ENCODE measurements at places on chromosomes 4 and X.

DNA sequence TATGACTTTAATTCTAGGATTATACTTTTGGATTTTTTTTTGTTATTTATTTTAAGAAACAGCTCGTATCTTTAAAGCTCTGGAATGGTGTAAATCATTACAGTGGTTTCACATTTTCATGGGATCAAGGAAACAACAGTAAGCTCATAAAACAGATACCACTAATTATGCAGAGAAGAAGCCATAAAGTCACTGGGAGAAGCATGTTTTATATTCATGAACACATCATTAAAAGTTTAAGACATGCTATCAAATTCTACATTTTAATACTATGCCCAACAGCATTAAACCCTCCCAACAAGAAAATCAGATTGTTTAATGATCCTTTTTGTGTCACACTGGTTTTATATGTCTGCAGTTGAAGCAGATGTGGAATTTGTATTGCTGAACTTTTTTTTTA lies 149.9 kb downstream of the FBXO8 start:
- DNase-seq: no peak

DNA sequence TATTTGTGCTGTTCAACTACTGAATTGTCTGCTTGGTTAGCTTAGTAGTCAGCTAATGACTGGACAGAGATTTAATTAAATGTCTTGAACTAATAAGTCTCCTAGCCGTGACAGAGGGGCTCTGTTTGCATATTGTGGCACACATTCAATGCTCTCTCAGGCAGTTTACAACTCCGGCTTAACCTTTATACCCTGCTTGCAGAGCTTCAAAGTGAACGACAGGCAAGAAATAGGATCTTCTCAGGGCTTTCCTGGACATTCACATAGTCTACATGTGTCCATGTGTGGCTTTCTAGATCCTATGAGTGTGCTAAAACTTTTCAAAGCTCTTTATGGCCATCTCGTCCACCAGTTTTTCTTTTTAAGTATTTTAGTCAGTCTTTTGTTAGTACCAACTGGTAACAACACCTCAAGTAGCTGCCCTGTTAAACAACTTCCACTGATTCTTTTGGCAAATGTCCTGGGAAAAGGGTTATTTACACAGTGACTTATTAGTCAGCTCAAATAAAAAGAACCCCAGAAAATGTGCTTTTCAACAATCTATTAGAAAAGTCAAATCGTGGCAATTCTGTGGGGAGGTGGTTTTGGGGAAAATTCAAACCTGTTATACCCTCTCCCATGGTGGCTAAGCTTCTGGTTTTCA lies 28.6 kb downstream of the OR13H1 start:
- DNase-seq: no peak

GRCh38 chr4:105137121-105137875 lies 9.4 kb upstream of the TET2 start:
- no peak for DNase-seq

DNA sequence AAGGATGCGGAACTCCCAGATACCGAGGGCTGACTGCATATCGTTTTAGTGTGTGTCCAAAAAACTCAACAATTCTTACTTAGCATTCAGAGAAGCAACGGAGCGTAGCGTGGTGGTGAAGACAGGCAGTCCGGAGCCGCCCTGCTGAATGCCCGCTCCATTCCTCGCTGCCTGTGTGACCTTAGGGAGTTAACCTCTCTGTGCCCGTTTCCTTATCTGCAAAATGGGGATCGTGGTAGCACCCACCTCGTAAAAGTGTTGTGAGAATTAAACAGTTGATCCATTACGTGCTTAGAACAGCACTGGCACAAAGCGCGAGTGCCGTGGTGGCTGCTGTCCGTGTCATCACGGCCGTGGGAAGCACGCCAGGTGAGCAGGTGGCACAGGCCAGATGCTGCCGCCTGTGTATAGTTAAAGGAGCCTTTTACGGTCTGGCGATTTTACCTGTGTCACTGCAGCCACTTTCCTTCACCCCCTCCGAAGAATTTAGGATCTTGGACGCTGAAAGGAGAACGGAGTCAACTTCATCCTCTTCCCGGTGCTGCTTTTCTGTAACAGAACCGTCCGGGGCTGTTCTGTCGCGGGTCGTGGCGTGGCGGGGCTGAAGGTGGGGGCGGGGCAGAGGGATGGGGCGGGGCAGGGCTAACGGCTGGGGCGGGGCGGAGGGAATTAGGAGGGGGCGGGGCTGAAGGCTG lies 885 bp downstream of the CCDC110 start:
- DNase-seq: no peak

DNA sequence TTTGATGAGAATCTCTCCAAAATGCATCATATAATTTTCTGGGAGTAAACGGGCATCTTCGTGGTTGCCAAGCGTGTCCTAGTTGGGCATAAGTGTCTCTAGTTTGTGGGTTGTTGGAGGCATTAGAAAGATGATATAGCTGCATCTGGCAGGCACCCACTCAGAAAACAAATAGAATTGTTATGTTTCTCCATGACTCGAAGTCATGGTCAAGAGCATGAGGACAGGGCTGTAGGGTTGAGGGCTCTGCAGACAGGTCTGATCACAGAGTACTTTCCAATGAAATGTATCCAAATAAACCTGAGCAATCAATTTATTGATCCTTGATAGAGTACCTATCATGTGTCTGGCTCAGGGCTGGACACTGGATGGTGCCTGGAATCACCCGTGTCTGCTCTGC lies 82.7 kb downstream of the SORCS2 start:
- no peak for DNase-seq

DNA sequence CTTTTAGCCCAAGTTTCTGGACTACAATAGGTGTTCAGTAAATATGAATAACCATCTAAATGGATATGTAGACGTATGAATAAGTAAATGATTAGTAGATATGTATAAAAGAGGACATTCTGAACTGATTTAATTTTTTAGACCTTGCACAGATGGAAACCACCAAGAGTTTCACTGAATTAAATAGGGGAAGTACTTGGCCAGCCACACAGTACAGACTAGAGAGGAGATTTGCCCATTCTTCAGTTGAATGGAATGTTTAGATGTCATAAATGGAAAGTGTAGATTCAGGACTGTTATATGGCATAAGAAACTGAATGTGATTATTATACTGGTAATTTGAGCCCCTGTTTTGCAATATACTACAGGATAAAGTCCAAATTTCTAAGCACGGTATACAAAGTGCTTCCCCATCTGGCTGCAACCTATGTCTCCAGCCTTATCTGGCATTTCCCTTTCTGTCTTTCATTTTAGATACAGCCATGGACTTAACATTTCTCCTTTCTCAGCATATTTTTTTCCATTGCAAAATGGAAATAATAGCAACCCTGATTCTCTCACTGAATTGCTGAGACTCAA lies 137.8 kb upstream of the HS3ST1 start:
- no peak for DNase-seq

Data from GM18507 (cell line).